ENCODE measurements at places on chromosomes 1 and 21.

GRCh38 chr1:233097959-233098580 is 147.7 kb downstream of the NTPCR start:
- no peak for DNase-seq

GRCh38 chr1:22916471-22916820 is 56.2 kb downstream of the LACTBL1 start:
- DNase-seq: peak; percentile 64

DNA sequence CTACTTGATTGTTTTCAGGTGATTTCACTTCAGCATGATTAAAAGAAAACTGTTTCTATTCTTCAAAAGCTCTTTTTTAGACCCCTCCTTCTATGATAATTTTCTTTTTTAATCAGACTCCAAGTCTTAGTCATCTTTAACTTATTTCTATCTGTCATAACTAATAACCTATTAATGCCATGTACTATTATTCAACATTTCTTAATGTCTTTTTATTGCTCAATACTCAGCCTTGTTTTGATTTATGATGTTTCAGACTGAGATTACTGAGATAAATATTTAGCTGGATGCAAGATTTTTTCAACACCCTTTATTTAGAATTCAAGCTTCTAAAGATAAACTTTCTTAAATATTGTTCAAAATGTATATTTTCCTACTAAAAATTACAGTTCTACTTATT is 53.6 kb downstream of the ATP6V1G3 start:
- DNase-seq: no peak

GRCh38 chr21:17900281-17900989 is 81.3 kb upstream of the C21orf91 start:
- DNase-seq: peak; percentile 39

DNA sequence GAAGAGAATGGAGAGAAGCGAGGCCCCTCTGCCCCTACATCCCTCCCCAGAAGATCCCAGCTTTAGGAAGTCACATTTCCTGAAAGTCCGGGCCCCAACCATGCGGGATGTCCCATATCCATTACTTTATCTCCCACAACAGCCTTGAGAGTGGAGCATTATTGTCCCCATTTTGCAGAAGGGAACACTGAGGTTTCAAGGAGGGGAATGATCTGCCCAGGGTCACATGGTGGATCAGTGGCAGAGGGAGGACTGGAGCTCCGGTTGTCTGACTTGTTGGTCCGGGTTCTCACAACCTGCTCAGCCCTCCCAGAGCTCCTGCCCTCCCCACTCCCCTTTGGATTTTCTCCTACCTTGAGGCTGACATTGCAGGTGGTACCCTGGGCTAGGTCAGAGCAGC is 2.2 kb upstream of the CRYBG2 start:
- no peak for DNase-seq

- no peak for DNase-seq
These were observed 3.8 kb downstream of the PLA2G2A start for GRCh38 chr1:19975423-19976193.

DNA sequence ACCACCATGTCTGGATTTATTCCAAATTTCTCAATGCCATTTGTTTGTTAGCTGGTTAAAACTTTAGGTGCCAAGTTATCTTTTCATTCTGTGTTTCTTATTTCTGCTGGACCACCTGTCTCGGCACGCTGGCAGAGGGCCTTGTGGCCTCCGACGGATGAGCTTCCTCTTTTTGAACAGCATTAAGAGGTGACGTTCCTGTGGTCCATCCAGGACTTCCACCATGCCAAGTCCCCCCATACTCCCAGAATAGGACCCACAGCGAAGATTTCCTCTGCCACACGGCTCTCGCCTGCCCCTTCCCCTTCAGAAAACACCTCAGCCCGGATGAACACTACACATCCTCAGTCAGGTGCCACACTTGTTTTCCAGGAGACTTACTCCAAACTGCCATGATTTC is 73.8 kb downstream of the NTPCR start:
- no peak for DNase-seq

- DNase-seq: no peak
These were observed 66.6 kb downstream of the CD34 start for GRCh38 chr1:207844371-207844770.

- no peak for DNase-seq
These were observed 26.7 kb upstream of the LIN9 start for GRCh38 chr1:226335661-226336060.

DNA sequence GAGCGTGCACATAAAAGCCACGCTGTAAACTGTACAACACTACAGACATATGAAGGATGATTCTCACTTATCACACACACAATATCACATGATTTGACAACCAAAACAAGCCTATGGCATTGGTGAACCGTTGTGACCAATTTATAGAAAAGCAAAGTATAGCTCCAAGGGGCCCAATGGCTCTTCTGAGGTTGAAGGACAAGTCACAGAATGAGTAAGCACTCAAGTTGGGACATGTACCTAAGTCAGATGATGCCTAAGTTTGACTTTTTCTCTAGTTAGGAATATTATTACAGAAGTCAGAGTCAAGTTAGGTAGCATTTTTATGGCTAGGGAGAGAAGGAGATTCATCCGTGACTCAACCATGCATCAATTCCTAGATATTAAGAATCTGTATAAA is 45.7 kb downstream of the PLPP3 start:
- no peak for DNase-seq

DNA sequence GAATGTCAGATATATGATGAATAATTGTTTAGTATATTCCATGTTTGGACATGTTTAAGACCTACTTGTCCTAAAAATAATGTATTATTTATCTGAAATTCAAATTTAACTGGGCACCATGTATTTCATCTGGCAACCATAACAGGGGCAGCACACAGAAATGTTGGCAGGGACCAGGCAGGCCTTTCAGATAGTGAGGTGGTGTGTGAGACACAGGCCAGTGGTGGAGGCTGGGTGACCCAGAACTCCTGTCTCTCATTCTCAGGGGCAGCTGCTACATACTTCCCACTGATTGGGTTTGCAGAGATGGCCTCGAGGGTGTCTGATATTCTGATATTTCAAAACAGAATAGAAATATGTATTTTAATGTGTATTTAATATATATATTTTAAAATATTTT is 1.3 kb upstream of the FASLG start:
- no peak for DNase-seq

- no peak for DNase-seq
These were observed 247.4 kb downstream of the KAZN start for GRCh38 chr1:14845851-14846250.

- DNase-seq: no peak
These were observed 159.8 kb upstream of the USP24 start for GRCh38 chr1:55374801-55375616.

- DNase-seq: no peak
These were observed 22.8 kb downstream of the LACTBL1 start for GRCh38 chr1:22949822-22950331.

GRCh38 chr1:90457985-90458384 is 259.1 kb downstream of the BARHL2 start:
- DNase-seq: no peak

DNA sequence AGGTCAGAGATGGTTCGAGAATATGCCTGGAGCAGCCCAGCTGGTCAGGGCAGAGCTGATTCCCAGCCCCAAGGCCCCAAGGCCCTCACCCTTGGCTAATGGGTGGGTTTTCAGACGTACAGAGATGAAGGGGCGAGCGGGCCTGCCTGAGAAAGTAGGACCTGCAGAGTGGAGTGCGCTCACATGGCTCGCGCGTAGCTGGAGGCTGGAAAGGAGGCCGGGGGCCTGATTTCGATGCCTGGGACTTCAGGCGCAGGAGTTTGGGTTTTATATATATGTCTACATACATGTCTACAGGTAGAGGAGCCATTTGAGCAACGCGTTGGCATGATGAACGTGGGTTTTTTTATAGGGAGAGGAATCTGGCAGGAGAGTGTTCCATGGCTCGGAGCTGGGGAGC is 8.9 kb downstream of the COQ8A start:
- no peak for DNase-seq

DNA sequence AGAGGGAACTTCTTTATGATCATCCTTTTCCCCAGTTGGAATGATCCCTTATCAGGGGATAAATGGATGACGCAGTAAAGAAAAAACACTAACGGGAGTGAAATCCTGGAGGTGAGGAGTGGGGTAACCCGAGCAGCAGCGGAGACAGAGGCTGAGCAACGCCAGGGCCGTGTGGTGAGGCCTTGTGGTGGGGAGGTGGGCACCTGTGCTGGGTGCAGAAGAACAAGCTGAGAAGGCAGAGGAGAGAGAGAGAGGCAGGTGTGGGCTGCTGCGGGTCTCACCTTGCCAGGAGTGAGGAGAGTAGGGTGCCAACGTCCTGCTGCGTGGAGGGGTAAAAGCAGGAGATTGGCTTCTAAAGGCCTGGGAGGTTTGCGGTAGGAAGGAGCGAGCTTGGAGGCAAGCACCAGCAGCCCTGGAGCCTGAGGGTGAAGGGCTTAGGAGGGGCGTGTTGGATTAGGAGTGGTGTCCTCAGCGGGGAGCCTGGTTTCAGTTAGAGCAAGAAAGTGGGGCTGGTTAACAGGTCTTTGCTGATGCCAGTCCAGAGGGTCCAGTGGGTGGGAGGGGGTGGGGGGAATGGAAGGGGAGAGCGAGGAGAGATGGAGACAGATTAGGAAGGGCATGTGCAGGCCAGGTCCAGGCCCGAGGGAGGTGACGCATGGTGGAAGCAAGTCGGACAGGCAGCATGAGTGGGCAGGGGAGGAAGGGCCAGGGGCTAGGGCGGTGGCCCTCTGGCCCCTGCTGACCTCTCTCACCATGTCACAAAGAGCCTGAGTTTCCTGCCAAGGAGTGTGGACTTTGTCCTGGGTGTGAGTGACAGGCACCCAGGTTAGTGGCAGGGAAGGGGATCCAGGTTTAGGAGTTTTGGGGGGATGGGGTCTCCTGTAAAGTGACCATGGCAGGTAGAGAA is 36.7 kb upstream of the LHX4 start:
- DNase-seq: no peak

DNA sequence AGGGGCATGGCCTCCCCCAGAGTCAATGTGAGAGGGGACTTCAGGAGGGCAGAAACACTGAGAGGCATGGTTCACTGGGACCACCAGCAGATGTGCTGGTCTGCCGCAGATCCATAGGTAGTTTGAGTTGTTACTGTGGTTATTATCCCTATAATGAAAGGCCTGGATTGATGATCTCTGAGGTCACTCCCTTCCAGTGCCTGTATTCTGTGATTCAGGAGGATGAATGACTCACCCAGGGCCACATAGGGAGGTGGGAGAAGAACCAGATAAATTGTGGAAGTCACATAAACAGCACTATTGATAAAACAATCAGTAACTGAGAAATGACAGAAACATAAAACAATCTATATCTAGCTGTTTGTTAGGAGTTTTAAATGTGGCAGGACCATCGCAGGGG is 22.7 kb upstream of the ACTL8 start:
- no peak for DNase-seq

- no peak for DNase-seq
These were observed 93.8 kb downstream of the ROR1 start for GRCh38 chr1:63867429-63868176.

GRCh38 chr1:4984841-4985240 is 330.4 kb downstream of the AJAP1 start:
- DNase-seq: no peak

- DNase-seq: no peak
These were observed 9.5 kb upstream of the YRDC start for GRCh38 chr1:37817481-37817880.

GRCh38 chr1:15243275-15244043 is 3.6 kb upstream of the FHAD1 start:
- no peak for DNase-seq

DNA sequence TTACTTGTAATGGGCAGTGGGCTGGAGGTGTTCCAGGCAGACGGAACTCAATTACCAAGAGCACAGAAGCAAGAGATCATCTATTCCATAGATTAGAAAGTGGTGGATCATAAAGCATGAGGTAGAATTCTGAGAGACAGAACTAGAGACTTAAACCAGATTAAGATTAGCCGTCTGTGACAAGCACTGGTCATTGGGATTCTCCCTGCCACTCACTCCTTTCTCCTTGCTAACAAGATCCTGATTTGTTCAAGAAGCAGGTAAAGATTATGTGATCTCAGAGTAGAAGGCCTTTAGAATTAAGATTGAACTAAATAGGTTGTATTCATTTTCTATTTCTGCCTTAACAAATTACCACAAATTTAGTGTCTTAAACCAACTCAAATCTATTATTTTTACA is 1.5 kb upstream of the HSPA13 start:
- no peak for DNase-seq

DNA sequence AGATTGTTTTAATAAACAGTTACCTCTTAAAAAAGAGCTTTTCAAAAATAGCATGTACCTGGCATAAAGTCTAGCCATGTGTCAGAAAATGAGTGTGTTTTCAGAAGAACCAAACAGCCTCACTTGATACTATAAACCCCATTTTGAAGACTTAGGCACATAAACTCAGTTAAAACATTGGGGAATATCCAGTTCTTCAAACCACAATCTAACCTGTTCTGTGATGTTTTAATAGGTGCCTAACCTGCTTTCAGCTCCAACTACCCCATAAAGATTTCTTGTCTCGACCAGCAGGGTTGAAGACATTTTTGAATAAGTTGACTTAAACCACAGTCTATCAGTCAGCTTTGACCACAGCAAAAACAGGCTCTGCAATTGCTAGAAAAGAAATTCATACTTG is 41.3 kb downstream of the NRDC start:
- DNase-seq: no peak

DNA sequence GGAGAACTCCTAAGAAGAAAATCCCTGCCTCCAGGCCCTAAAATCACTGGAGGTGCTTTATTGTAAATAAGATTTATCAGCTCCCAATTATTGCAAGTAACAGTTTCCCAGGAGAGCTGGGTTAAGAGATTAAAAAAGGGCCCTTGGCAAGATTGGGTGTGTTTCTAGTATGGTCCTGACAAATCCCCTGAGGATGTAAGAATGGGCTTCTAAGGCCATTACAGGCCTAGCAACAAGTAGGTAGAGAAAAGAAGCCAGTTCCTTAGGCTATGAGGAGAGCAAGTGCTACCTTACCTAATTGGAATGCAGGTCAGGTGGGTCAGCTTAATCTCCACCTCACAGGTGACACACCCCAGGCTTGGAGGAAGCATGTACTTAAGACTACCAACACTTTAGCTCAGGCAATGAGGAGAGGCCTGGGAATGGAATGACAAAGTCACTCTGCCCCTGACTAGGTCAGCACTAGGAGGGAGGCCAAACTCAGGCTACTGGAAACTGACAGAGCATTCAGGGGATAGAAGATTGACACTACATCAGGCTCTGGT is 6.8 kb upstream of the OTUD7B start:
- DNase-seq: no peak

GRCh38 chr1:201964261-201964660 is 9.0 kb downstream of the TIMM17A start:
- DNase-seq: no peak

- peak; percentile 6 for DNase-seq
These were observed 30.7 kb downstream of the NOL9 start for GRCh38 chr1:6523566-6523965.

Data from COR-L47 (cell line).